ENCODE measurements at places on chromosomes 6 and 20. TPM values are rescaled to one million over a fixed set of nuclear protein-coding genes. Genes with fewer than 3 reads are reported as not detected.

Gene MYT1
- total RNA-seq: not detected

GRCh38 chr20:39040116-39040515 lies 78.0 kb downstream of the DHX35 start:
- no peak for DNase-seq

DNA sequence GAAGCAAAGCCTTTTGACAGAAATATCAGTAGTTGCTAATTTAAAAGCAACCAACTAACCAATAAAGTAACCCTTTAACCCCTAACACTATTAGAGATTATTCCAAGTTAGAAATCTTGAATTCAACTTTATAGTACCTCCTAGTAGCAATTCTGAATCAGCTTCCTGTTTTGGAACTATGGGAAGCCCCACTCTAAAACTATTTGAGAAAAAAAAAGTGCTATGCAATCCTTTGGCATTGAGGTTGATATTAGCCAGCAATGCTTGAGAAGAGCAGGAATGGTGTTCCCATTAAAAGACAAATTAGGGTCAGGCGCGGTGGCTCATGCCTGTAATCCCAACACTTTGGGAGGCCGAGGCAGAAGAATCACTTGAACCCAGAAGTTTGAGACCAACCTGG lies 306.2 kb upstream of the ZFP64 start:
- DNase-seq: no peak

Gene TSHZ2
- total RNA-seq: 11.5 TPM

Gene TGM3
- total RNA-seq: not detected

DNA sequence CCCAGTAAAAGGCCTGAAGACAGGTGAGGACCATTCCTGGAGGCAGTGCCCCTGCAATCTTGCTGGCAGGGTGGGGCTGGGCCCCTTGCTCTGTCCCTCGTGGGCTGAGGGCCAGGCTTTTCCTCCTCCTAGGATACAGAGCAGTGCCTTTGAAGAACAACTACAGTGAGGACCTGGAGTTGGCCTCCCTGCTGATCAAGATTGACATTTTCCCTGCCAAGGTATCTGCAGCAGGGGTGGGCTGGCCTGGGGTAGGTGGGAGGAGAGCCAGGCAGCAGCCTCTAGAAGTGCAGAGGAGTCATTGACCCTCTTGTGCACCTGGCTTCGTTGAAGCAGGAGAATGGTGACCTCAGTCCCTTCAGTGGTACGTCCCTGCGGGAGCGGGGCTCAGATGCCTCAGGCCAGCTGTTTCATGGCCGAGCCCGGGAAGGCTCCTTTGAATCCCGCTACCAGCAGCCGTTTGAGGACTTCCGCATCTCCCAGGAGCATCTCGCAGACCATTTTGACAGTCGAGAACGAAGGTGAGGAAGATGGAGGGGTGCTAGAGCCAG lies 36.5 kb downstream of the PLCG1 start:
- no peak for DNase-seq

Gene EGFL8
- 7.8 TPM for total RNA-seq

Gene RIPPLY2
- not detected for total RNA-seq
